ENCODE measurements at places on chromosomes 3 and 15. TPM values are rescaled to one million over a fixed set of nuclear protein-coding genes. Genes with fewer than 3 reads are reported as not detected.

- no peak for DNase-seq
These were observed 19.6 kb upstream of the TIPARP start for GRCh38 chr3:156654834-156655233.

DNA sequence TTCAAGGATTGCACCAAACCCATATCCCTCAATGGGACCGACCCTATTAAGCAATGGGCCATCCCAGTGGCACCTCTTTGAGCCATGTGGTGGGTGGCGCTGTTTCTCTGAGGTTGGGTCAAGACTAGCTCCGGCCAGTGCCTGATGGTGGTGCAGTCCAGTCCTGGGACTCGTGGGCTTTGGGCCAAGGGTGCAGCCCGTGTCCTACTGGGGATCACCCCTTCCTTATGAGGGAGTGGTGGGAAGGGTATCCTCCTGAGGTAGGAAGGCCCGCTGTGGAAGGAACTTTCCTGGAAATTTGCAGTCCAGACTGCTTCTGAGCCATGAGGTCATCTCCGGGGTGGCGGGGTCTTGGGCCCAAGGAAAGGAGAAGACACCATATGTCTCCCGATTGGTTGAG, 231.6 kb downstream of the SNRPN start:
- no peak for DNase-seq

- DNase-seq: no peak
These were observed 352.3 kb downstream of the LRTM1 start for GRCh38 chr3:54575618-54575960.

Gene DISP2
- total RNA-seq: 0.02 TPM

DNA sequence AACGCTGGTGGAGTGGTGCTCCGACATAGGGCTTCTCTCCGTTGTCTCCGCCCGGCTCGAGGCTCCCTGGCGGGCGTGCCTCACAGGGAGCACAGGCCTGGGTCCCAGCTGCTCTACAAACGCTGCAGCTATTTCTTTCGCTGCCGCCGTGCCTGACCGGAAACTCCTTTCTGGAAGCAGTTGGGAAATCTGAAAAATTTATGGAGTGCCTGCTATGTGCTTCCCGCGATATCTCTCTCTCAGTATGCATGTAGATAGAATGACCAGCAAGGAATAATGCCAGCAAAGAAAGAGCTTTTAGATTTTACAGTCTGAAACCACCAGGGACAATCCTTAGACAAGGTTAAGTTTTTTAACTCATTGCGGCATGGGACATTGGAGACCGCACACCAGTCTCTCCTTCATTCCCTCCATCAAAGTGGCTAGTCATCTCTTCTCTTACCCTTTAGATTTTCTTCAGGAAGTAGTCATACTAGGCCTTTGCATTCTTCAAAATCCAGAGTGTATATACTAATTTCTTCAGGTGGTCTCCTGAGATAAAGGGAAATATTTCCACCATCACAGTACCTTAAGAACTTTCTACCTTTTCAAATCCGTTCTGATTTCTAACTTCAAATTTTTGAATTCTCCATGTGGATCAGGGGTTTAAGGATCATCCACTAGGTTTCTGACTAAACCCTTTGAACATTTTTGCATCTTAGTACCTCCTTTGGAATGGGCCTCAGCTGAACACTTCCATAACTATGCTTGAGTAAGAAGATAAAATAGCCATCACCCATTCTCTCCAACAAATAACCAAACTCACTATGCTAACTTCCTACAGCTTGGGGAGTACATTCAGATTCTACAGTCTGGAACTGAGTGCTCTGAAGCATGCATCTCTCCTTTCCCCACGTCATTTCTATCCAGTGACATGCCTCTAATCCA, 1.1 kb upstream of the NPHP3 start:
- DNase-seq: no peak

GRCh38 chr15:101054116-101054515, 135.0 kb downstream of the LRRK1 start:
- DNase-seq: no peak

- peak; percentile 38 for DNase-seq
These were observed 604 bp upstream of the TJP1 start for GRCh38 chr15:29822684-29823459.

DNA sequence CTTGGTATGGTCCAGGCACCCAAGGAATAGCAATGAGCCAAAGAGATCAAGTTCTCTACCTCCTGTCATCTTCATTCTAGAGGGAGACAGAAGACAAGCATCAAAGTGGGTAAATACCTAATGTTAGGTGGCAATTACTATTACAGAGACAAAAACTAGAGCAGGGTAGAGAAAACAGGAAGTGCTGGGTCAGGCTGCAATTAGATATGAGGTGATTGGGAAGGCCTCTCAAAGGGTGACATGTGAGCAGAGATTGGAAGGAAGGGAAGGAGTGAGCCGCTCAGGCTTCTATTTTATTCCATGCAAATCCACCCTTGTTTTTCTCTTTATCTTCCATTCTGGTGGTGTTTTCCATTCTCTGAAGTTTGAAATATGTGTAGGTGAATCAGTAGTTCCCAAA, 37.4 kb downstream of the EBLN2 start:
- no peak for DNase-seq

- peak; percentile 61 for DNase-seq
These were observed 73.7 kb downstream of the FOXB1 start for GRCh38 chr15:60077581-60078359.

- no peak for DNase-seq
These were observed 225.4 kb upstream of the UBE2E2 start for GRCh38 chr3:22977650-22978289.

All from activated CD4-positive, alpha-beta T cell treated with anti-CD3 and anti-CD28 coated beads for 36 hours (primary cell).